ENCODE measurements at places on chromosomes 7 and 10. TPM values are rescaled to one million over a fixed set of nuclear protein-coding genes. Genes with fewer than 3 reads are reported as not detected.

ZNF438 gene
- 6.3 TPM for total RNA-seq

PIK3CG gene
- 49.6 TPM for total RNA-seq

INTS15 gene
- 31.6 TPM for total RNA-seq

RTKN2 gene
- total RNA-seq: 6.6 TPM

AIFM2 gene
- 3.8 TPM for total RNA-seq

RBP4 gene
- not detected for total RNA-seq

MOGAT3 gene
- total RNA-seq: not detected

Measured in activated CD4-positive, alpha-beta memory T cell treated with anti-CD3 and anti-CD28 coated beads, Interleukin-2, amount 10 ng/mL, durations not matched to agents 7 days and 5 days (primary cell).